ENCODE measurements at places on chromosomes 7 and 10.
A peak's percentile ranks its signal among the peaks of the same experiment; 100 is the strongest.

GRCh38 chr10:88687853-88688467, 18.1 kb upstream of the LIPK start:
- no peak for DNase-seq

GRCh38 chr10:59362144-59362958, at the start of gene FAM13C:
Gene FAM13C, minus strand, starts transcription at chr10:59362549. Its CDS starts 89 bp downstream, at chr10:59362460.
- DNase-seq, result no peak

DNA sequence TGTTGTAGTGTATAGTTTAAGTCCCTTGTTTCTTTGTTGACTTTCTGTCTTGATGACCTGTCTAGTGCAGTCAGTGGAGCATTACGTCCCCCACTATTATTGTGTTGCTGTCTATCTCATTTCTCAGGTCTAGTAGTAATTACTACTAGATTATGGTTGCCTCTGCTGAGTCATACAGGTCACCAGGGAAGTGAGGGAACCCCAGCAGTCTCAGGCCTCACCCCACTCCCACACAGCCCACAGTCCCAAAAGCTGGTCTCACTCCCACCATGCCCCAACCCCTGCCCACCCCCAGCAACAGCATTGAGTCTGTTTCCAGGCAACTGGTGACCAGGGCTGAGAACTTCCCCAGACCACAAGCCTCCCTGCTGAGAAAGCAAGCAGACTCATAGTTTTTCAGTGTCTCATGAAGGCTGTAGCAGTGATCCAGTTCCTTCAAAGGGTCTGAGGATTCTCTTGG, 88.0 kb downstream of the PLXDC2 start:
- DNase-seq, result no peak

- DNase-seq, result no peak
Observed at GRCh38 chr10:100100651-100101184, 19.0 kb upstream of the CPN1 start.

DNA sequence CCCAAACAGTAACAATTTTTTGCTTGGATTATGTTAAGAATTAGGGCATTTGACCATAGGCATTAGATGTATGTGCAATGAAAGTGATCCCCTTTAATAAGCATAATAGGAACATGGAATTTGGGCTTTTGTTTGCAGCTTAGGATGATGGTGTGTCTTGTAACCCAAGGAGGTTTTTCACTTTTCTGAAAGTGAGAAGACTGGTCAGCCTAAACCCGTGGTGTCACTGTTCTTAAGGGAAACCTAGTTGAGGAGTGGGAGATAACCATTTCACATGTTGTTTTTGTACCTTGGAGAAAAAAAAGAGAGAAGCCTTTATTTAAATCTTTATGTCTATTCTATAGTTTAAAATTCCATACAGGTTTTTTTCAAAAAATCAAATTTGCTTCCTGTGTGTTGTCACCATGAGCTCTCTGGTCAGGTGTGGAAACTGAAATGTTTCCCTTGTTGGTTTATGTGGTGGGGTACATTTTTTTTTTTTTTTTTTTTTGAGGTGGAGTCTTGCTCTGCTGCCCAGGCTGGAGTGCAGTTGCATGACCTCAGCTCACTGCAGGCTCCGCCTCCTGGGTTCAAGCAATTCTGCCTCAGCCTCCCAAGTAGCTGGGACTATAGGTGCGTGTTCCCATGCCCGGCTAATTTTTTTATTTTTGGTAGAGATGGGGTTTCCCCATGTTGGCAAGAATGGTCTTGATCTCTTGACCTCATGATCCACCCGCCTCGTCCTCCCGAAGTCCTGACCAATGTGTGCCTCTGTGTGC, 7.7 kb downstream of the CCM2 start:
- DNase-seq, result no peak

- no peak for DNase-seq
Observed at GRCh38 chr10:128191847-128192246, 65.6 kb upstream of the MKI67 start.

GRCh38 chr7:108201766-108202165, 71.6 kb upstream of the LAMB4 start:
- no peak for DNase-seq

DNA sequence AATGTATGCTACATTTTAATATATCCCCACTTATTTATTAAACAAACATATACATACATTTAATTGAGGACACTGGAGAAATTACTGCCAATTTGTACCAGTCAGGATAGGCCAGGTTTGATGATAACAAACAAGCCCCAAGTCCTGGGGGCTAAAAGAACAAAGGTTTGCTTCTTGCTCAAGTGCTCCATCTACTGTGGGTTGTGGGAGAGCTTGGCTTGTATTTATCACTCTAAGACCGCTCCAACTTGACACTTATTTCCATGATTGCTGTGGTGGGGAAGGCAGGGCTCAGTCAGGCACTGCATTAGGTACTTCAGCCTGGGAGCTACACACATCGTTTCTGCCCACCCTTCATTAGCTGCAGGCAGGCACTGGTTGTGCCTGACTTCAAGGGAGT, 136.6 kb upstream of the ZNF32 start:
- DNase-seq, result no peak

- DNase-seq, result no peak
Observed at GRCh38 chr10:95745501-95745900, 10.5 kb upstream of the ENTPD1 start.

GRCh38 chr7:98949336-98950044, 71.2 kb downstream of the TRRAP start:
- no peak for DNase-seq

DNA sequence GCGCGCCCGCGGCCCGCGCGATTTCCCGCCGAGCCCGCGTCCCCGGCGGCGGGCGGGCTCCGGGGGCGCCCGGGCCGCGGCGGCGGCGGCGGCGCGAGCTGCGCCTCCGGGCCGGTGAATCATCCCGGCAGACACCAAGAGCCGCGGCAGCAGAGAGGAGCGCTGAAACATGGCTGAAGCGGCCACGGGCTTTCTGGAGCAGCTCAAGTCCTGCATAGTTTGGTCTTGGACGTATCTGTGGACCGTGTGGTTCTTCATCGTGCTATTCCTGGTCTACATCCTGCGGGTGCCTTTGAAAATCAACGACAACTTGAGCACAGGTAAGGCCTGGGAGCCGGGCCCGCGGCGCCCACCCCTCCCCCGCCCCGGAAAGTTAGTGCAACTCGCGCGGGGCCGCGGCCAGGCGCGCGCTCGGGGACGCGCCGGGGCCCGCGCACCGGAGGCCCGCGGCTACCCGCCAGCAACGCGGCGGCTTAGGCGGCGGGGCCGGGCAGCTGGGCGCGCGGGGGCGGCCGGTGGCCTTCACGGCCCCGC, at the start of gene ST7:
TSS of gene ST7 (plus strand) at position 130 of the 534 bp plus-strand sequence. CDS start at position 170, 40 bp downstream.
- DNase-seq, result peak; percentile 57

GRCh38 chr10:124728830-124729661, 15.1 kb downstream of the FAM53B start:
- no peak for DNase-seq

Data from activated CD4-positive, alpha-beta T cell treated with anti-CD3 and anti-CD28 coated beads for 1 hour (primary cell).